ENCODE measurements at places on chromosomes 16 and 17. TPM values are rescaled to one million over a fixed set of nuclear protein-coding genes. Genes with fewer than 3 reads are reported as not detected.

- DNase-seq = no peak
These were observed 55.6 kb downstream of the COTL1 start for GRCh38 chr16:84562174-84562815.

- no peak for DNase-seq
These were observed 23.4 kb downstream of the C17orf67 start for GRCh38 chr17:56810343-56810742.

DNA sequence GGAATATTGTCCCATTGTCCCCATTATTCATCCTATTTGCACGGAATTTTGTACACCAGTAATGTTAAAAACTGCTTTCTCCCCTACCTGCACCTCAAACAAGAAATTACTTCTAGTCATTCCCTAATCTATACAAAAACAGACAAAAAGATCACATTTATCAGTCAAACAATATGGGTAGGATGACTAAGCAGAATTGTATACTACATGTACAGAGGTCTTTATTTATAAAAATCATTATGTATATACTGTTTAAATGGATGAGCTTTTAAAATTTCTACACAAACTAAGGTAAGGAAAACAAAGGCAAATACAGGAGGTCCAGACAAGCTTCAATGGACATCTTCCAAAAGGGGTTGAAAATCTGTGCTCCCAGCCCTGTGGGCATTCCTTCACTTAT is 137.7 kb downstream of the CEP112 start:
- DNase-seq = no peak

GAS2L2 gene
- polyA plus RNA-seq = 0.08 TPM

DNA sequence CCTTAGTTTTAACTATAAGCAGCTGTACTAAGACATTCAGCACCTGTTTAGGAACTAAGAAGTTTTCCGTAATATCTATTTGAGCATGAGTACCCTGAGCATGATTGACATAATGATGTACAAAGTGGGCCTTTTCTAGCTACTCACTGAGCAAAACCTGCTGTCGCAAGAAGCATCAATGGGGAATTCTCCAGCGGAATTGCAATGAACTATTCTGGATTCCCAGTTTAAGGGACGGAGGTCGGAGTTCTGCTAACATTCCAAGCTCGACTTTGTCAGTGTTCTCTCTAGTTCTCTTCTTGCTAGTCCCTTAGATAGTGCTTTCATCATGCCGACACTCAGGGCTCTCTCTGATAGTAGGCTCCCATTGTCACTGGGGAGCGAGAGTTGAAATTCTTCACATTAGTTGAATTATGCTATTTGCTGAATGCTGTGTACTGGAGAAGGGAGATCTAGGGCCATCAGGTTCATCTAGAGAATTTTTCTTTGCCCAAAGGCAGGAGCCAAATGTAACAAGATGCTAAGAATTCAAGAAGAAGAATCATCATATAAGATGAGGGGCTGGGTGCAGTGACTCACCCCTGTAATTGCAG is 40.2 kb upstream of the MYH2 start:
- DNase-seq = no peak

GRCh38 chr17:49327835-49328784 is 33.9 kb downstream of the ZNF652 start:
- no peak for DNase-seq

TBC1D28 gene
- not detected for polyA plus RNA-seq

DNA sequence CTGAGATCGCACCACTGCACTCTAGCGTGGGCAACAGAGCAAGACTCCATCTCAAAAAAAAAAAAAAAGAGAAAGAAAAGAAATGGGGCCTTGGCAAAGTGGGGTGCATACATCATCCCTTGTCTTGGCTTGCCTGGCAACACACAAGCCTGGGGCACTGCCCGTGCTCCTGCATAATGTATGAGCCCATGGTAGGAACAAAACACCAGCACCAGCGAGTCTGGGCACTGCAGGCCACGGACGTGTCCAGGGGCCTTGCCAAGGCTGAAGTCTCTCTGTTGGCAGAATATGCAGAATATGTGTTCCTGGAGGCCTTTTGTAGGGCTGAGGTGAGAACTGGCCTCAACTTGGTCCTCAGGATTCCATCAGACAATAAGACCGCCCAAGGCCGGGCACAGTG is 15.7 kb upstream of the ALDOA start:
- DNase-seq = no peak

- DNase-seq = no peak
These were observed 239.1 kb upstream of the TOX3 start for GRCh38 chr16:52786091-52786490.

OR1E2 gene
- not detected for polyA plus RNA-seq

SEZ6 gene
- polyA plus RNA-seq = 0.41 TPM

GRCh38 chr16:73572135-73572828 is 524.4 kb upstream of the ZFHX3 start:
- DNase-seq = peak; percentile 54

DNA sequence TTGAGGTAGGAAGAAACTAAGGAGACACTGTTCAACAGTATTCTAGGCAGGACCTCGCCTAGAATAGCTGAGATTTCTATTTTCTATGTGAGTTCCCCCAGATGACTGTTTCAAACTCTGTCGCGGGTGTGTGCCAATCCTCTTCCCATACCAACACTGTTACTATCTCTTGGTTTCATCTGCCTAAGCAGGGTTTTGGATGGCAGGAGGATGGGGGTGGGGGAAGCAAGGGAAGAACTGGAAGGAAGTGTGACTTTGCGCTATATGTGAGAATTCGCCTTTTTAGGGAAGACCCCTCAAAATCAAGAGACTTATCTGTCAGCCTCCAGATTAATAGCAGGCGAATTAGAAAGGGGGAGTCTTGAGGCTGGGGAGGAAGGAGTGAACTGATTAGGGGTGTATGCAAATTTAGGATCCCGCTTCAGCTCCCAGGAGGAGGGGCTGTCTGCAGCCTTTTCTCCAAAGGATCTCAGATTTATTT is 521 bp upstream of the G6PC3 start:
- no peak for DNase-seq

- DNase-seq = no peak
These were observed 136.7 kb upstream of the GSE1 start for GRCh38 chr16:85476389-85476788.

GRCh38 chr17:80113033-80113484 is 11.7 kb downstream of the GAA start:
- DNase-seq = peak; percentile 11

DNA sequence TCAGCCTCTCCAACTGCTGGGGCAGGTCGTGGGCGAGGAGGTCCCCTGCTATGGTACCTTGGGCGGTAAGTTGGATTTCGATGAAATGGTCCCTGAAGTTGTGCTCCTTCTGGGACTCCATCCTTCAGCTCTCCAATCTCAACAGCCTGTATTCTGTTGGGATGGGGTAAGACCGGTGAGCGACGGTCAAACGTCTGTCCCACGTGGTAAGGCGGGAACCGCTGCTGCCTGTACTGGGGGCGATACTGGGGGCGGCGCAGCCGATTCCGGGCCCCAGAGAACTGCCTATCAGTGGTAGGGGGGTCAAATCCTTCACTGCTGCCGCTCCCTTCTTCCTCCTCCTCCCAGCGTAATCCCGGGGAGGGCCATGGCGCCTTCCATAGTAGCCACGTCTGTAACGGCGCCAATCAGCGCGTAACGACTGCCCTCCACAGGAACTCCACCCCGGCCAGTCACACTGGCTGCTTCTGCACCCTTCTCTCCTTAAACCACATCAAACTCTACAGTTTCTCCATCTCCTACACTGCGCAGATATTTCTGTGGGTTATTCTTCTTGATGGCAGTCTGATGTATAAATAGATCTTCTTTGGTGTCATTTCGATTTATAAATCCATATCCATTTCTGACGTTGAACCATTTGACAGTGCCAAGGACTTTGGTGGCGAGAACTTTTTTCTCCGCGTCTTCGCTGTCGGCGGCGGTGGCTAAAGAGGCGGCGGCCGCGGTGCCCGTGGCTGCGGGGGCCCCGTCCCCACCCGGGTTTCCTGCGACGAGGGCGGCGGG is 41.1 kb downstream of the AHSP start:
- DNase-seq = no peak

- no peak for DNase-seq
These were observed 20.2 kb downstream of the CRISPLD2 start for GRCh38 chr16:84839956-84840355.

MT4 gene
- not detected for polyA plus RNA-seq

SEPTIN12 gene
- 0.32 TPM for polyA plus RNA-seq

UMOD gene
- 70.4 TPM for polyA plus RNA-seq

DNA sequence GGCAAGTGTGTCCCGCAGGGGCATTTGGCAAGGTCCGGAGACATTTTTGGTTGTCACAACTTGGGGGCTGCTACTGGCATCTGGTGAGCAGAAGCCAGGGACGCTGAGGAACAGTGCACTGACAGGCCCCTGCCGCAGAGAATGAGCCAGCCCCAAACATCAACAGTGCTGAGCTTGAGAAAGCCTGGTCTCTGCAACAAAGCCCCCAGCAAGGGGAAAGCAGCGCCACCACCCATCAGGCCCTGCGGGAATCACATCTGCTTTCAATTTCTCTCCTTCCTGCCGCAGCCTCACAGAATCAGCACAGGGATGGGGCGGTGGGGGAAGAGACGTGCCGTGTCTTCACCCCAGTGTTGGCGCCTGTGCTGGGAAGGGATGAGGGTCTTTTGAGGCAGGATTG is 14.8 kb upstream of the PRPSAP1 start:
- DNase-seq = no peak

- DNase-seq = no peak
These were observed 146.3 kb upstream of the TBX2 start for GRCh38 chr17:61253362-61253761.

GRCh38 chr17:50945779-50946222 is 79.6 kb upstream of the TOB1 start:
- DNase-seq = no peak

- DNase-seq = no peak
These were observed 49.8 kb downstream of the IRX3 start for GRCh38 chr16:54236773-54237172.

DNA sequence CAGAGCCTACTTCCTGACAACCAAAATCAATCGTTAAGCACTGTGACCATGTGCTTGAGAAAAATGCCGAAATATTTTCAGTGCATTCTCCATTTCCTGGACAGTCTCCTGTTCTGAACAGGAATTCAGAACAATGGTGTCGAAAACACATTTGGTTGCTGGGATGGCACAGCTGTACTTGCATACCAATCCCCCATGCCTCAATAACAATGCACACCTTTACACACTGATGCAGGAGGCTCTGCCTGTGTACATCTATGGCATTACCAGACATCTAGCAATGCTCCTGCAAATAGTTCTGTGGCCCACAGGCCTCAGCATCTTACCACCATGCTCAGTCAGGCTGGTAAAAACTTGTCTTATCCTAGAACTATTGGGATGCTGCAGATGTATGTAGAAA is 6.2 kb downstream of the CHTF8 start:
- DNase-seq = no peak

DNA sequence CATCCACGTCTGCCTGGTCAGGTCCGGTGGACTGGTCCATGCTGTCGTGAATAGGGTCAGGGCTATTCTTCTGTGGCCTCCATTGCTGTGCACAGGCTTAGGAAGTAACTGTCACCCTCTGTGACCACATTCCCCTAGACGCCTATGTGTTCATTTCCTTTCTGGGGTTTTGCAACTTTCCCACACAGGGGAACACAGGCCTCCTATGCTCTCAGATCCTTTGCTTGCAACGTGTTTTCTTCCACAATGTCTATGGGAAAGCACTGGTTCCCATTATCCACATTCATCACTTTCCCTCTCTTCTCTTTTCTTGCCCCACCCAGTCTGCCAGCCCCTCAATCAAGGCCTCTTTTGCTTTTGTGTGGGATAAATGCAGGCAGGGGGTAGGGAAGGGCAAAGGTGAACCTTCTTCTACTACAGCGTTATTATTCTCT is 43.2 kb upstream of the DNAJA2 start:
- no peak for DNase-seq

DNA sequence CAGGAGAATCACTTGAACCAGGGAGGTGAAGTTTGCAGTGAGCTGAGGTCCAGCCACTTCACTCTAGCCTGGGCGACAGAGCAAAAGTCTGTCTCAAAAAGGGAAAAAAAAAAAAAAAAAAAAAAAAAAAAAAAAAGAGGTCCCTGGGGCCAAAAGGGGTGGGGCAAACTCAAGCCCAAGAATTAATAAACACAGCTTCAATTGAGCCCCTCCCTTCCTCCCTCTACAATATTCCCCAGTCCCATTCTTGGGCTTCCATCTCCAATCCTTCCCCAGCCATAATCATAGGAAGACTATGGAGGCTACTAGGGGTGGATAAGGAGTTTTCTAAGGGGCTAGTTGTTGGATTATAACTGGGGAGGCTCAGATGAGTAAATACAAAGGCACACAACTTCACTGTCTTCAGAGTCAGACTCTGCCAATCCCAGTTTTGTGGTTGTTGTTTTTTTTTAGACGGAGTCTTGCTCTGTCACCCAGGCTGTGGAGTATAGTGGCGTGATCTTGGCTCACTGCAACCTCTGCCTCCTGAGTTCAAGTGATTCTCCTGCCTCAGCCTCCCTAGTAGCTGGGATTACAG is 9.5 kb downstream of the CAVIN1 start:
- DNase-seq = no peak

NDE1 gene
- 43.1 TPM for polyA plus RNA-seq

- DNase-seq = no peak
These were observed 483.7 kb downstream of the SOX9 start for GRCh38 chr17:72604518-72604917.

DNA sequence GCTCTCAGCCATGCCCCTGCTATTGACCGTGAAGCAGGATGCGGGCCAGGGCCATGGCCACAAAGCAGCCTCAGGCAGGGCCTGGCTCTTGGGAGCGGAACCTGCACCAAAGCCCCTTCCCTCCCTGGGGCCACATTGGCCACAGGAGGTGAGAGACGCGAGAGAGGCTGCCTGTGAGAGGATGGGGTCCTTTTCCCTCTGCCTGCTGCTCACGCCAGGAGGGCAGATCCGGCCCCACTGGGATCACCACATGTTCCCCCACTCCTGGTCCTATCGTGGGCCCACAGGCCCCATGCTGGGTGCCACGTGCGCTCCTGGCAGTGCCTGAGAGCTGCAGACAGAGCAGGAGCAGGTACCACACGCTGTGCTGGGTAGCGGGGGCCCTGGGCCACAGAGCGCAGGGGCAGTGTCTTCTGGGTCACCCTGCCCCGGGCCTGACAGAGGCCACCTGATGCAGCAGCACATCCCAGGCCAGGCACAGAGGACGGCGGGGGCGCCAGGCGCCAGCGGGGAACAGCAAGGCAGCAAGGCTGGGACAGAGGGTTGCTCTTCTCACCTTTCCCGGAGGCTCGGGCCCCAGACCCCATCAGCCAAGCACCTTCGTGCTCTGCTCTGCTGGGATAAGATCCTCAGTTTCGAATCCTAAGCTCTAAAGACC is 9.2 kb upstream of the NUDT16L1 start:
- no peak for DNase-seq

- DNase-seq = no peak
These were observed 20.5 kb upstream of the ZNF652 start for GRCh38 chr17:49382556-49382955.

DNA sequence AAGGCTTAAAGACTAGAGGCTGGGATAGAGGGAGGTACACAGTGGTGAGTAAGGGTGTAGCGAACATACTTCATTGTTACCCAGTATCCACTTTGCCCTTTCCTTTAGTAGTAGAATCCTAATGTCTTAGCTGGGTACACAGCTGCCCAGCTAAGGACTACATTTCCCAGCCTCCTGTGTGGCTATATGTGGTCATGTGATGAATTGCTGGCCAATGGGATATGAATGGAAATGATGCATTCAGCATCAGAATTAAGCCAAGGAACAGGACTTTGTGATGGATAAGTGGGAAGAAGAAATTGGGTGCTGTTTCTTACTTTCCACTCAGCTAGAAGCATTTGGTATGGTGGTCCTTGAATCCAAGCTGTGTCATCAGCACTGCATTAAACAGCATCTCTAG is 55.9 kb downstream of the FOXL1 start:
- DNase-seq = no peak
